ENCODE measurements at places on chromosomes 6 and 20.
A peak's percentile ranks its signal among the peaks of the same experiment; 100 is the strongest.

DNA sequence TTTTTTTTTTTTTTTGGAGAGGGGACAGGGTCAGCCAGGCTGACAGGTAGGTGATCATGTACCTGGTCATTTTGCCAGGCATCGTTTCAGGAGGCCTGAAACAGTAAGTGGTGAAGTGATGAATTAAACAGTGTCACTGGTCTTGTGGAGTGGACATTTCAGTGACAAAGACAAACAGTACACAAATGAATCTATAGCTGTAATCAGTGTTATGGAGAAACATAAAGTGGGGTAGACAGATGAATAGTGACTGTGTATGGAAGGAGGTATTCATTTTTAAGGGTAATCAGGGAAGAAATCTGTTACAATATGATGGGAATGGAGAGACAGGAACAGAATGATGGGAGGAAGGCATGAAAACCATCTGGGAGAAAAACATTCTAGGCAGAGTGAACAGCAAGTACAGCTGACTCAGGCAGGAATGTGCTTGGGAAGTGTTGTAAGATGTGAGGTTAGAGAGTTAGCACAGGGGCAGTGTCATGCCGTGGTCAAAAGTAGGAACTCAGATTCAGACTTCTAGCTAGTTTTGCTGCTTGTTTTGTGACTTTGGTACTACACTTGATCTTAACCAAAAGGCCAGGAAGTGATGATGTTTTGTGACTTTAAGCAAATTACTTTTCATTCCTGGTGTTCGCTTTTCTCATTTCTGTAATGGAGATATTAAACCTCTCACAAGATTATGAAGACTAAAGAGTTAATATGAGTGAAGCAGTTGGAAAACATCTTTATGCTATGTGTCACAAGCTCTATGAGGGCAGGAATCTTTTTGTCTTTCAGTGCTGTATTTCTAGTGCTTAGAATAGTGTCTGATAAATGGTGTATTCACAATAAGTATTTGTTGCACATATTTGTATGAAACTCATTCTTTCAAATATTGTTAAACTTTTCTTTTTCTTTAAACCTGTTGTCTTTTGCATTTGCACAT is 43.4 kb downstream of the QKI start:
- DNase-seq = peak; percentile 41

DNA sequence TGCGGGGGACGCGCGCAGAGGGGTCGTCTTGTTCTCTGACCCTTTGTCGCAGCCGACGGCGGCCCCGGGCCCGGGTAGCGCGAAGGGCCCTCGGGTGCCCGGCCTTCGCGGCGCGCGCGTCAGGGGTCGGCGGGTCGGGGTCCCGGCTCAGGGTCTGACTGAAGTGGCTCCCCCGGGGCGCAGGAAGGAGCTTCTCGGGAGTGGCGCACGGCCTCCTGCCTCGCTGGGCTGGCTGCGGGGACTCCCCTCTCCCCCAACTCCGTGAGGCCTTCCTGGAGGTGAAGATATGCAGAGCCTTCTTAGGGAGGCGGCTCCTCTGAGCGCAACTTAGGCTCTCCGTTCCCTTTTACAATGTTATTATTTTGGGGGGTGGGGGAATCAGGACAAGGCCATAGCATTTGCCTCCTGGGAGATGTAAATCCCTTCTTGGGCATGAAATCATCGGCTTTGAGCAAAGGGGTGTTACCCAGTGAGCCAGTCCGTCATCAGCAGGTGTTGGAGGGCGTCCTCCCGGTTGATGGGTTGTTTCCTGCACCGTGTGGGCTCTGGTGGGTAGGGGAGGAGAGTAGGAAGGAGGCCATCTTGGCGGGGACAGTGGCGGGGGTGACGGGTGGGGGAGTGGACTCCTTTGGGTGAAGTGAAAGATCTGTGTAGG is 523 bp downstream of the CDS2 start:
- peak; percentile 41 for DNase-seq

- DNase-seq = no peak
Observed at GRCh38 chr20:50686821-50687220, 4.5 kb downstream of the RIPOR3 start.

- DNase-seq = peak; percentile 87
Observed at GRCh38 chr20:1941226-1941625, 46.0 kb downstream of the SIRPA start.

DNA sequence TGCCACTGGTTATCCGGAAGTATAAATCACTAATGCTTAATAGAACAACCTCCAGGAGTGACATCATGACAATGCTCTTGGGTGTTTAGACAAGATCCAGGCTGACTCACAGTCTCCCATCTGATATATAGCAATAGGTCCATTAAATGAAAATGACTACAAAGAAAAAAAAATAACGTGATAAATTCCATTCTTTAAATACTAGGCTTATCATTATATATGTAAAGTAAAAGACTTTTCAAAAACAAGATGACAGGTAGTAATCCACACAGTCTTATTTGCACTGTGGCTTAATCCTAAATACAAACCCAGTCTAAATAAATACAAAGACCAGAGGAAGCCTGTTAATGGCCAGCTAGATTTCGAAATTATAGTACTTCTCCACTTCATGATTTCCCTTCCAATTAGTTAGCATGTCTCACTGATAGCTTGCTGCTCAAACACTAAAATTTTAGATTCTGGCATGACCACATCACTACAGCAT is 149.1 kb upstream of the BEND3 start:
- DNase-seq = no peak

GRCh38 chr6:13604546-13605416 is 10.4 kb upstream of the NOL7 start:
- no peak for DNase-seq

DNA sequence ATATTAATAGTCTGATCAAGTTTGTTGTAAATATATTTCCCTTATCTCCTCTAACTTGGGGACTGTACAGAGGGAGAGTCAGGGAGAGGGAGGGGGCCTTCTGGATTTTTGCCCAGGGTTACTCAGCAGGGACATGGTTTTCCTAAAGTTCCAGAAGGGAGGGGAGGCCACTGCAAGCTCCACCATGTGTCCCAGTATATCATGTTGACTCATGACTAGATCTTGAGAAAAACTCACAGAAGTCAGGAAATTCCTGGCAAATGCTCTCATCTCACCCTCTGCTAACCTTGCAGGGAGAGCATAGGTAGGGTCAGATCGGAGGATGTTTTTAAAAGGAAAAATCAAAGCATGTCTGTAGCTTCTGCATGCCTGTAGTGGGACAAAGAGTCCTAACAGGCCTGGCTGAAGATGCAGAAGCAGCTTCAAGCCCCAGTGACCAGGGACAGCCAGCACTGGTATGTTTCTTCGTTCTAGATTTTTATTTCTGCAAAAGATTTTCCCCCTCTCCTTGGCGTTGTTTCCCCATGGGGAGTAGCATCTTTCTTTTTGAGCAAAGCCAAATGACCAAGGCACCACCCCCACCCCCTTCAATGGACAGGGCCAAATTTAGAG is 272.9 kb upstream of the SUPT3H start:
- no peak for DNase-seq

GRCh38 chr6:160391419-160392116 is 43.4 kb downstream of the SLC22A3 start:
- DNase-seq = no peak

- no peak for DNase-seq
Observed at GRCh38 chr6:10736731-10737130, 10.9 kb upstream of the TMEM14B start.

DNA sequence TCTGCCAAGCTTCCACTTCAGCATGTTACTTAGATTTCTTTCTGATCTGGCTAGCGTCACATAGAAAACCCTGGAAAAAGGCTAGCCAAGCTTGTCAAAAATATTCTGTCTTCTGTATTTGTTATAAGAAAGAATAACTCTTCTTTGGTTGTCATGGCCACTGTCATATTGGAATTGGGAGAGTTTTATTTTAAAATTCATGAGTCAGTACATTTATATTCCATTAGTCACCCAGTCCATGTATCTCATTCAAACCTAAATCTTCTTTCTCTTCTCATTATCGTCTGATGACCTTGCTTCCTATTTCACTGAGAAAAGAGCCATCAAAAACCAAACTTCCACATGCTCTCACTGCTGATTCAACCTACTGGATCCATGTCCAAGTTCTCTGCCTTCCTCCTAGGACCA is 65.7 kb downstream of the EPM2A start:
- no peak for DNase-seq

DNA sequence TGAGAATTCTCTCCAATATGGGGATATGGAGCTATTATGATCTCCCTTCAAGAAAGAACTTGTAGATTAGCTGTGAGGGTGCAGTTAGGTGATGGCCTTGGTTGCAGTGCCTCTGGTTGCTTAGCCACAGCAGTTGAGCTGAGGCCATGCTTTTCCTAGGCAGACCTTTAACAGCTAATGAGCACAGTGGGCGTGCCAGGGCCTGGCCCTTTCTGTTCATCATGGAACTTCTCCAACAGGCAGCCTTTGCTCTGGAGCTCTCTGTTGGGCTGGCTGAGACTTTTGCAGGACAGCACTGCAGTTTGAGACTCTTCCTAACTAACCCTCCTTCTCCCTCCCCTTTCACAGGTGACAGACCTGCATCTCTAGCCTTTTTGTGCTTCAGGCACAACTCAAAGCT is 39.7 kb upstream of the TMEM170B start:
- DNase-seq = no peak

GRCh38 chr20:5686384-5687105 is 63.7 kb upstream of the SHLD1 start:
- DNase-seq = no peak

- no peak for DNase-seq
Observed at GRCh38 chr6:14212020-14212419, 94.4 kb downstream of the CD83 start.

DNA sequence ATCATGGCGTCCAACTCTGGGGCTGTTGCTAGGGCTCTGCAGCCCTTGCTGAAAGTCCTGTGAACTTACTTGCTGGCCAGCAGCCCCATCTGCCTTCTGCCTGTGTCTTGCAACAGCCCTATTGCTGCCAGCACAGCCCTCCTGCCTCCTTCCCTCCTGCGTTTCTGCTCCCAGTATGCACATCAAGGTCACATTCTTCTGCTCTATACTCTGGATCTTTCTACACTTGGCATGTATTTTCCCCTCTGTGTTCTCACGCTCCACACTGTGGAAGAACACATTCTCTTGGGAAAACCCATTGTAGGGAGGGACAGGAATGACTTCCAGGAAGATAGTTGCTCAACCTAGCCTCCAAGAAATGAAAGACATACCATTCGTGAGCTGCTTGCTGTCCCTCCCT is 80.9 kb upstream of the PHACTR2 start:
- peak; percentile 92 for DNase-seq

DNA sequence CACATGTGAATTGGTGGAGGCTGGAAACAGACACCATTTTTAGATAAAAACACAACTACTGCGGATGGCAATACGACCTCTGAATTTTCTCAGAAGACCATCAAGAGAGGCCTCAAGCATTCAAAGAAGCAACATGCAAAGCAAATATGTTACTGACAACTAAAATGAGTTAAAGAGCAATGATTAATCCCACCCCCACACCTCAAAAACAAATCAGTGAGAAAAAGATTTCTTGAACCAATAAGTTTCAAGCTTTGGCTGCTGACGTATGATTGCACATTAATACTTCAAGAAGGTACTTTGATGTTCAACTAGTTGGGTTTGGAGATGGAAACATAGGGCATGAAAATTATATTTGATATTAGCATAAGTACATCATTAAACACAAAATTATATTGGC is 982 bp downstream of the MMUT start:
- no peak for DNase-seq

DNA sequence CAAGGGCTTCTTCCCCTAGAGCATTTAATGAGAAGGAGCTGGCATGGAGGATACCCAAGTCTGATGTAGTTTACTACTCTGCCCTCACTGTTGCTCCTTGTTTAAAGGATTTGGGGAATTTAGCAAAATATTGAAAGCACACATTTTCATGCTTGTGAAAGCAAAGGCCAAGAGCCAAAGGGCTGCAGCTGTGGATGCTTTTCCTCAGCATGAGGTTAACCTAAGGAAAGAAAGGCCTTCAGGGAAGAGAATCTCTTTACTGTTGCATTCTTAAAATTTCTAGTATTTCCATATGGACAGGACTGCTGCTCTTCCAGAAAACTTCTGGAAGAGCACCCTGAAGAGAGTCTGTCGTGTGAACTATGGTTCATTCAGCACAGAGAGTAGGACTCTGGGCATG is 45.9 kb upstream of the SASH1 start:
- DNase-seq = no peak

DNA sequence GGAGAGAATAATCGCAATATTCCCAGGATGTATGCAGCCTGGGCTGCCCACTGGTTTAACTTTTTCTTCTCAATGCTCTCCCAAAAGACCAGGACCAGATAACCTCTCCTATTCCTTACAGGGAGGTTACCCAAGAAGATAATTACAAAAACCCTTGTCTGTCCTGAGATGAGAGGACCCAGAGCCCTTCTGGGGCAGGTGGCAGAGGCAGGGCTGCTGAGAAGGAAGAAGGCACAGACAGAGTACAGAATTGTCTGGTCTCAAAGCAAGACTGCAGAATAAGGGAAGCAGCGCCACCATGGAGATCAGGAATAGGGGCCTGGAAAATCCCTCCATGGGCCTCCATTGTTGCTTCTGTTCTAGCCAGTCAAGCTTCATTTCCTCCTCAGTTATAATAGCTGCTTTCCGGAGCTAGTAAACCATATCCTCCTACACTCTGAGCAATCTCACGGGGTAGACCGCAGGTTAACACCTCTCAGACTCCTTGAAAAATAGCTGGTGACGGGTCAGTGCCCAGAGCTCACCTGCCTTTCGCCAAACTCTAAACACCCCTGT is 463 bp upstream of the HLA-DMB start:
- no peak for DNase-seq

GRCh38 chr6:83884523-83884922 is 25.0 kb downstream of the CYB5R4 start:
- DNase-seq = no peak

DNA sequence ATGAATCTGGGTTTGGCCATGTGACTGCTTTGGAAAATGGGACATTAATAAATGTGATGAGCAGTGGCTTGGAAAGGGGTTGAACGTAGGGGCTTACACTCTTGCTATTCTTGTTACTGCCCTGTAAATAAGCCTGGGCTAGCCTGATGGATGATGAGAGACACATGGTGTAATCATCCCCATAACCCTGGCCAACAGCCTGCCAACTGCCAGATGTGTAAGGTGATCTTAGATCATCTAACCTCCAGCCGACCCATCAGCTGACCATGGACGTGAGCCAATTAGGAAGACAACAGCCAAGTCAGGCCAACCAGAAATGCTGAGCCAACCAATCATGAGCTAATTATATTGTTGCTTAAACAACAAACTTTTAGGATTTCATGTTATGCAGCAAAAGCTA is 25.2 kb downstream of the FBXO30 start:
- no peak for DNase-seq

- DNase-seq = no peak
Observed at GRCh38 chr6:144189351-144189750, 39.0 kb downstream of the STX11 start.

GRCh38 chr6:30960907-30961673 is 20.3 kb downstream of the MUCL3 start:
- no peak for DNase-seq

- DNase-seq = no peak
Observed at GRCh38 chr6:117074672-117075071, 190.7 kb upstream of the VGLL2 start.

GRCh38 chr20:14778875-14779274 is 441.5 kb upstream of the FLRT3 start:
- DNase-seq = no peak

GRCh38 chr20:23356203-23356602 is 5.6 kb downstream of the NXT1 start:
- no peak for DNase-seq
